ENCODE measurements at places on chromosomes 5 and 9.

DNA sequence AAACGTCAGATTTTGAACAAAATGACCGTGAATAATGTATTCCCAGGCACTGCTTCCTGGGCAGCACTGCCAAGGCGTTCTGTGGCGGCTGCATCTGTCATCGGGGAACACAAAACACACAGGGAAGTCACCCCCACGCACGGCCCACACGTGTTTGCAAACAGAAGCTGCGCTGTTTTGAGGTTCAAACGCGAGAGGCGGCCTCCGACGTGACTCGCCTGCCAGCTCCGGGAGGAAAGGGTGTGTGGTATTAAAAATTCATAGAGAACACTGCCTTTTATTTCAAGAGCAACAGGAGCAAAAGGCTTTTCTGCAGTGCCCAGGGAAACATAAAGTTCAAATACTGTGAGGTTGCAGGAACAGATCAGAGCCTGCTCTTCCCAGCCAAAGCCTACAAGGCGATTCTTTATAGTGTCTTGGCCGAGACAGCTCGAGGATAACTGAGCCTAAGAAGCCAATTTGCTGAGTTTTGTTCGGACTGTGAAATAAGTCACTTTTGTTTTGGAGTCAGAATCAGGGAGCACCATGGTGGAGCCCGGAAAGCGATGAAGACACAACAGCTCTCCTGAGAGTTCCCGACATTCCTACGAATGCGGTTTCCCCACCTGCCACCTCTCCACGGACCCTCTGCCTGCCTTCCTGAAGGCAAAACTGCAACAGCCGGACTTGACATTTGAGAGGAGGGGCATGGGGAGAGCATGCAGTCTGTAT lies 115.3 kb upstream of the IRX2 start:
- no peak for DNase-seq

DNA sequence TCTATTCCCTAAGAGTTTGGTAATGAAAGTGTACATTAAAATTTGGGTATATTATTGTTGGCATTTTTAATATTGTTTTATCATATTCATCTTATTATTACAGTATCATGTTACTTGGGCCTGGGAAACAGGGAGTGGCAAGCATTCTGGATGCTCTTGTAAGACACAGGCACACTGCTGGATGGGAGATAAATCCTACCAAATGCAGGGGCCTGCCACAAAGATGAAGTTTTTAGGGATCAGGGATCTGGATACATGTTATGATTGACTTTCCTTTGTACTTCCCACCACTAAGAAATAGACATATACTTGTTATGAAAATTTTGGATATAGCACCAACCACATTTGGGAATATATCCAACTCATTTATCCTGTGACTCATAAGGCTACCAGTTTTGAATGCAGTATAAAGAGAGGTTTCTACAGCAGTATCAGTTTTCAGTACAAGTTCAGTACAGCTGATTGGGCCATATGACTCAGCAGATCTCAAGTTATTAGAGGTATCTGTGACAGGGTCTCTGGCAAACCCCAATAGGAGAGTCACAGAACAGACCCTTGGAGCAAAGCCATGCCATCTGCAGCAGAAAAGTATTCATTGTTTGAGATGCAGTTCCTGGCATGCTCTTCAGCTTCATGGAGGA lies 360.1 kb downstream of the DMAC1 start:
- no peak for DNase-seq

DNA sequence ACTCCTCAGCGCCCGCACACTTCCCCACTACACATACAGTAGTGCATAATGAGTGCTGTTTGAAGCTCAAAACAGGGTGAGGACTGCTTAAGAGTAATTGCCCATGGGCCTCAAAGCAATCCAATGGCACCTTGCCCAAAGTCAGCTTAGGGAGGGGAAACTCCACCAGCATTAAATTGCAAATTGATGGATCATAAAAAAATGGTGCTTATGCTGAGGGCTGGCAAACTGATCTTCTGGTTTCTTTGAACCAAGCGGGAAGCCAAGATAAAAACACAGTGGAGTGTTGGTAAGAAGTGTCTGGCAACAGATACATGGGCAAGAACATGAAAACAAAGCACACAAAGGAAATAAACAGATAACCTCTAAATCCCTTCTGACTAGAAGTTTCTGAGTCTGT lies 28.0 kb downstream of the TLE1 start:
- DNase-seq: no peak

DNA sequence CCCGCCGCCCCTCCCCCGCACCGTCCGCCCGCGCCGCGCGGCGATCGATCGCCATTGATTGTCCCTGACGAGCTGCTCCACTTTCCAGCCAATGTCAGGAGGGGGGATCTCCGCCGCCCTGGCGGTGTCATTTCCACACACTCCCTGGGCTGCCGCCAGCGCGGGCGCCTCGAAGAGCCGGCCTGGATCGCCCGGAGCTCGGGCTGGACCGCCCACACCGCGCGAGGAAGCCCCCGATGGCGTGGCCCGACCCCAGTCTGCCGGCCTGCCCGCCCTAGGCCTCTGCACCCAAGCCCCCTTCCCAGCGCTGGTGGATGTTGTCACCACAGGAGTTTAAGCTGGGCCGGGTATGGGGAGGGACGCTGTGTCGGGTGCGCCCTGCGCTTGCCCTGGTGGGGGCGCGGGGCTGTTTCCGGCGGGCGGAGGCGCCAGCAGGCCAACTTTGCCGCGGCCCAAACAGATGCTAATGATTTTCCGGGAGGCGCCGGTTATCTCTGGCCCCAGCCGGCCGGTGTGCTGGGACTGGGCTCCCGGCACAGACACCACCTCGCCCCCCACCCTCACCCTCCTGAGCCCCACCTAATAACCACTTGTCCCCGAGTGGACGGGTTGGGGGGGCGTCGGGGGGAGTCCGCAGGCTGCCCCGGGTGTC lies 10.6 kb upstream of the CXXC5 start:
- peak; percentile 76 for DNase-seq

GRCh38 chr9:22142671-22143070 lies 133.6 kb upstream of the CDKN2B start:
- no peak for DNase-seq

- DNase-seq: no peak
Observed at GRCh38 chr5:68746220-68746619, 347.6 kb upstream of the SLC30A5 start.

Data from skin of body (tissue), 3 donors.